ENCODE measurements at places on chromosomes 1 and 21.

DNA sequence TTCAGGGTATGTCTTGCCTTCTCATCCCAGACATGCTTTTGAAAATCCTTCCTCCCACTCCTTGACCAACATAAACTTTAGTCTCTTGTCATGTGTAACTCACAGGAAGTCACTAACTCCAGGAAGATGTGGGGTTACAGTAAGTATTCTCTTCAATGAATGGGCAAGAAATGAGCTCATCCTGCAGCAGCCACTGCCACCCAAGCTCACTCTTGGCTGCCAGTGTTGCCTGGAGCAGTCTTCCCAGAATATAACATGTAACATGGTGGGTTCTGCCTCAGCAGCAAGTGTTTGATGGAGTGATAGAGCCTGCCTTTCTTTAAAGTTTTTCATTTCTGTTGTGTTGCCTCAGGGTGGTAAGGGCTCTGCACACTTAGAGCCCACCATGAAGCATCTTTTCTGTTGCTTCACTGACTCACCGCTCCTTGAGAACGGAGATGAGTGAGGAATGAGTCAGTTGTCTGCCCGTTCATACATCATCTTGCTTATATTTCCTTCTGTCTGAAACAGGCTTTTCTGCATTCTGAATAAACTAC is 187.0 kb downstream of the TPR start:
- H3K27me3 ChIP-seq: no peaks in the 10 kb centered on the region
- no peaks in the 10 kb centered on the region for H3K36me3 ChIP-seq
- H3K27ac ChIP-seq: no peak overlapping the region
- no peak for DNase-seq

- peaks cover 4% of the 10 kb centered on the region for H3K36me3 ChIP-seq
- no peaks in the 10 kb centered on the region for H3K27me3 ChIP-seq
- H3K4me1 ChIP-seq: peaks cover 6% of the 10 kb centered on the region
- peak; percentile 68 for DNase-seq
These were observed 22.9 kb downstream of the TSHB start for GRCh38 chr1:115052454-115053083.

GRCh38 chr21:19998453-19998852 is 999.8 kb upstream of the NCAM2 start:
- H3K27ac ChIP-seq: no peak overlapping the region
- H3K4me3 ChIP-seq: no peak overlapping the region
- H3K4me1 ChIP-seq: no peaks in the 10 kb centered on the region
- DNase-seq: no peak
- H3K36me3 ChIP-seq: peaks cover 10% of the 10 kb centered on the region
- H3K27me3 ChIP-seq: no peaks in the 10 kb centered on the region

DNA sequence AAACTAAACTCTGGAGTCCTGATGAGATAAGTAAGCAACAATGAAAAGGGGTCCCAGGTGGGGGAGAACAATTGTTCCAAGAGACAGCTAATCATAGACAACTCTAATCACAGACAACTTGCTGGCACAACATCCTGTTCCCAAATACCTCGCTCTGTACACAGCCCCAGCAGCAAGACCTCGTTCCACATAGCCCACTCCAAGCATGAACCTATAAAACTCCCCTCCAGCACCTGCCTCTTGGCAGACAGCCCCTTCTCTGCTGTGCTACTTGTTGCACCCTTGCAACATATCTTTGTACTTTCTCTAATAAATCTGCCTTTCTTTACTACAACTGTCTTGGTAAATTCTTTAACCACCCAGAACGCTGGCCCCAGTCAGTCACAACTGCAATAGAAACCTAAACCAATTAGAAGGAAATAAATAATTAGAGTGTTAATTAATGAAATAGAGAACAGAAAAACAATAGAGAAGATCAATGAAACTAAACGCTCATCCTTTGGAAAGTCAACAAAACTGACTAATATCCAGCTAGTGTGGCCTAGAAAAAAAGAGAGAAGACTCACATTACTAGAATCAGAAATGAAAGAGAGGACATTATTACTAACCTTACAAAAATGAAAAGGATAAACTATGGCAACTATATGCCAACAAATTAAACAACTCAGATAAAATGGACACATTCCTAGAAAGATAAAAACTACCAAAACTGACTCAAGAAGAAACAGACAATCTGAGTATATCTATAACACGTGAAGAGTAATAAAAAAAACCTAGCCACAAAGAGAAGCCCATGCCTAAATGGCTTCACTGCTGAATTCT is 36.1 kb downstream of the LRRC40 start:
- H3K36me3 ChIP-seq: peaks cover 6% of the 10 kb centered on the region
- no peaks in the 10 kb centered on the region for H3K4me1 ChIP-seq
- H3K27me3 ChIP-seq: no peaks in the 10 kb centered on the region
- no peak overlapping the region for H3K4me3 ChIP-seq
- H3K27ac ChIP-seq: no peak overlapping the region

DNA sequence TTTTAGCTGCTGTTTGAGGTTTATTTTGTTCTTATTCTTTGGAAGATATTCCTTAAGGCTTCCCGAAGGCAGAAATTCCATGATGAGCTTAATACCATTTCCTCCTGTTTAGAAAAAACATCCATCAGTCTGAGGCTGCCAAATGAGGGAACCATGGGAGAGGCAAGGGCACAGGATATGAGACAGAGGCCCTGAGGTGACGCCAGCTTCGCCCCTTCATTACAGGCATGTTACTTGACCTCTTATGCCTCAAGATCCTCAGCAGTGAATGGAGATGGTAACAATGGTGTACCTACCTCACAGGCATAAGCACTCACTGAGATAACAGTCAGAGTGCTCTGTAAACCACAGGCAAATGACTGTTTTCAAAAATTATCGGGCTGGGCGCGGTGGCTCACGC is 93.6 kb downstream of the RAVER2 start:
- no peak for DNase-seq
- H3K27me3 ChIP-seq: no peaks in the 10 kb centered on the region
- H3K4me3 ChIP-seq: no peak overlapping the region
- H3K36me3 ChIP-seq: peaks cover 5% of the 10 kb centered on the region
- no peaks in the 10 kb centered on the region for H3K4me1 ChIP-seq

GRCh38 chr1:230112782-230113181 is 45.7 kb downstream of the GALNT2 start:
- peak overlapping the region; percentile 59 for H3K4me3 ChIP-seq
- H3K27me3 ChIP-seq: no peaks in the 10 kb centered on the region
- DNase-seq: no peak
- peaks cover 8% of the 10 kb centered on the region for H3K36me3 ChIP-seq

DNA sequence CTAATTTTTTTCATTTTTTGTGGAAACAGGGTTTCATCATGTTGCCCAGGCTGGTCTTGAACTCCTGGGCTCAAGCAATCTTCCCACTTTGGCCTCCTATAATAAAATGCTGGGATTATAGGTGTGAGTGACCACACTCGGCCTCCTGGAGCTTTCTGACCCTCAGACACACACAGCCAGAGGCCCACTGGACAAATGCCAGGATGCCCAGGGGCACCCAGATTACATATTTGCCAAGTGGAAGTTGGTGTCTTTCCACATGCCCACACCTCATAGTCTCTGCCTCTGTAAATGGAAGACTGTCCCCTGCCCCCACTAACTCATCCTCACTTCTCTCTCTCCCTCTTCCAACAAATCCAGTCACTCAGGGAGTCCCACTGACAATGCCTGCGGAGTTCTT is 63.4 kb upstream of the LRP8 start:
- peaks cover 5% of the 10 kb centered on the region for H3K4me1 ChIP-seq
- H3K4me3 ChIP-seq: no peak overlapping the region
- DNase-seq: no peak
- H3K36me3 ChIP-seq: no peaks in the 10 kb centered on the region

GRCh38 chr1:199945591-199945990 is 81.9 kb upstream of the NR5A2 start:
- no peaks in the 10 kb centered on the region for H3K4me1 ChIP-seq
- H3K4me3 ChIP-seq: no peak overlapping the region
- H3K36me3 ChIP-seq: no peaks in the 10 kb centered on the region
- no peak for DNase-seq

- DNase-seq: no peak
- H3K4me1 ChIP-seq: peaks cover 6% of the 10 kb centered on the region
- H3K4me3 ChIP-seq: peak overlapping the region; percentile 85
- H3K27me3 ChIP-seq: no peaks in the 10 kb centered on the region
- no peak overlapping the region for H3K27ac ChIP-seq
These were observed 868 bp downstream of the ZBTB40 start for GRCh38 chr1:22452481-22452957.

DNA sequence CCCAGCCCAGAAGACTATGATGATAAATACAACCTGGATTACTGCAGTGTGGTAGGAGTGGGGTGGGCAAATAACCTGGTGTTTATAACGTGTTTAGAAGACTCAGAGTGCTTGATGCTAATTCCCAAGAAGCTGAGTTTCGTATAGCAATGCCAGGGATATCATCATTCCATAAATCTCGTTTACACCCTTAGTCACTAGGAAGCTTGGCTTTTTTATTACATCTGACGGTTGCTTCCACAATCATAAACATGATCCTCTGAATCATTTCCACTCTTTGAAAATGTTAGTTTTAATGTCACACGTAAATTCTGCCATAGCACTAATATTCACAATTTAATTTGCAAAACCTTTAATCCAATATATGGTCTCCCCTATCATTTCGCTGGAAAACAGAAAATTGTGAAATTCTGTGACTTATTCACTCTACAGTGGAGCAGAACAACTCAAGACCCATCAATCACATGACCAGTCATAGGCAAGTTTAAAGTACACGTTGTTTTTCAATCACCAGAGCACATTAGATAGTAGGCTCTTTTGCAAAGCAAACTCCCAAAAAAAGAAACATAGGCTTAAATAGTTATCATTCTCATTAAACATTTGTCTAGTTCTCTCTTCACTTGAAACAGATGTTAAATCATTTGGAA is 321.0 kb downstream of the LTN1 start:
- no peak overlapping the region for H3K27ac ChIP-seq
- no peaks in the 10 kb centered on the region for H3K4me1 ChIP-seq
- no peaks in the 10 kb centered on the region for H3K27me3 ChIP-seq
- no peak for DNase-seq

DNA sequence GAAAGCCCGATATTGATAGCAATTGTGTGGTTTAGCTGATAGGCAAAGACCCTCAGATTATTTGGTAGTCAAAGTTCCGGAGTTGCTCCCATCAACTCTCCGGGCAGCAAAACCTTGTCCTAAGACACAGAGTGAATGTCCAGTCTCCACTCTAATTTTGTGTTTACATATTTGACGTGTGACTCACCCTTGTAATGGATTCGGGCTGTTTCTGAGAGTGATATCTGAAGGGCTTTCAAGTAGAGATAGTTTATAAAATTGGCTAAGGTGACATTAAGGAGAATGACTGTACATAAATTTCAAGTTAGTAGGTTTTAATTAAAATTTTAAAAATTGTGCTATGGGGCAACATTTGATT is 154.2 kb downstream of the CNIH3 start:
- no peak for DNase-seq
- no peaks in the 10 kb centered on the region for H3K4me1 ChIP-seq
- H3K27me3 ChIP-seq: no peaks in the 10 kb centered on the region
- H3K27ac ChIP-seq: no peak overlapping the region

DNA sequence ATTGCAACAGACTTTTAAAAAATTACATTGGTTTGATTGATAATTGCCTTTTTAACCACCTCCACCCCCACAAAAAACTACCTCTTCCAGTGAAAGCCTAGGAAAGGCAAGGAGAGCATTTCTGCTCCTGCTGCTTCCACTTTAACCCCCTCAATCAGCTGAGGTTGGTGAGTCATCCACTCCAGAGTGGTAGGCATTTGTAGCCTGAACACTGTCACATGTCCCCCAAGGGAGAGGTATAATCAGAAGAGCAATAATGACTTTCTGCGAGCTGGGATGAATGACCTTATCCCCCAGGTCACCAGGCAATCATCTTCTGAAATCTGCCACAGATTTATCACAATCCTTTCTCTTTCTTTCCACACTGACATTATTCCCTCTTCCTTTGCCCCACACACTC is 126.6 kb upstream of the CAMK1G start:
- DNase-seq: no peak
- no peak overlapping the region for H3K27ac ChIP-seq
- H3K4me3 ChIP-seq: no peak overlapping the region
- peaks cover 9% of the 10 kb centered on the region for H3K36me3 ChIP-seq
- H3K27me3 ChIP-seq: no peaks in the 10 kb centered on the region

DNA sequence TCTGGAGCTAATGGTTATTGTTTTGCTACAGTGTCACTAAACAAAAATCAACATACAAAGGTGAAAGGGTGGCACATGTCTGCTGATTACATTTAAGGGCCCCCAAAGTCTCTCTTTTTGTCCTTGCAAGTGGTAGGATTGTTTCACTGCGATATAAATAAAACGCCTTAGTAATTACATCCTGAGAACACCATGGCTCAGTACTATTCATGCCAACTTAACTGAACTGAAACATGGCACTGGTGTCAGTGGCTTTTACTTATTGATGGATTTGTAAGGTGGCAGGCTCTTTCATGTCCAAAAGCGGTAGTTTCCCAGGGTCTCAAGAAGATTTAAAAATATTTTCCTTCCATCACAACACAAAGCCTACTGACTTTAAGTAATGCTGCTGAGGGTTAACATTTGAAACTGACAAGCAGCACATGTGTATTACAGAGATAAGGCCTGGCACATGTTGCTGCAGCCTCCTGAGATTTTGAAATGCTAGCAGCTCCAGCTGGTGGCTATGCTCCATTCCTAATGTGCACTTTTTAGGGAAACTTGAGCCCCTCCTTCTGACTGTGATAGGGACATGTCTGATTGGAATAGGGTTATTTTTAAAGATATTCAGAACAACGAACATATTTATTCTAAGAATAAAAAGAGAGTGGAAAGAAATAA is 86.8 kb downstream of the ATP1B1 start:
- no peak overlapping the region for H3K27ac ChIP-seq
- H3K36me3 ChIP-seq: no peaks in the 10 kb centered on the region
- H3K4me3 ChIP-seq: no peak overlapping the region
- H3K4me1 ChIP-seq: no peaks in the 10 kb centered on the region
- H3K27me3 ChIP-seq: no peaks in the 10 kb centered on the region
- no peak for DNase-seq

- H3K27ac ChIP-seq: no peak overlapping the region
- H3K36me3 ChIP-seq: no peaks in the 10 kb centered on the region
- H3K27me3 ChIP-seq: no peaks in the 10 kb centered on the region
- H3K4me3 ChIP-seq: no peak overlapping the region
- 0 out of 2 replicates have a peak, but pooled peaks cover 3% of the 10 kb centered on the region for H3K4me1 ChIP-seq
- DNase-seq: no peak
These were observed 225.3 kb downstream of the VAV3 start for GRCh38 chr1:107739651-107740050.

GRCh38 chr1:34850382-34850781 is 9.2 kb downstream of the SMIM12 start:
- H3K36me3 ChIP-seq: peaks cover 29% of the 10 kb centered on the region
- H3K27ac ChIP-seq: no peak overlapping the region
- peaks cover 5% of the 10 kb centered on the region for H3K4me1 ChIP-seq
- no peaks in the 10 kb centered on the region for H3K27me3 ChIP-seq

GRCh38 chr1:12372180-12372579 is 142.3 kb downstream of the VPS13D start:
- DNase-seq: no peak
- no peaks in the 10 kb centered on the region for H3K27me3 ChIP-seq
- H3K36me3 ChIP-seq: peaks cover 13% of the 10 kb centered on the region
- no peaks in the 10 kb centered on the region for H3K4me1 ChIP-seq
- H3K27ac ChIP-seq: no peak overlapping the region

DNA sequence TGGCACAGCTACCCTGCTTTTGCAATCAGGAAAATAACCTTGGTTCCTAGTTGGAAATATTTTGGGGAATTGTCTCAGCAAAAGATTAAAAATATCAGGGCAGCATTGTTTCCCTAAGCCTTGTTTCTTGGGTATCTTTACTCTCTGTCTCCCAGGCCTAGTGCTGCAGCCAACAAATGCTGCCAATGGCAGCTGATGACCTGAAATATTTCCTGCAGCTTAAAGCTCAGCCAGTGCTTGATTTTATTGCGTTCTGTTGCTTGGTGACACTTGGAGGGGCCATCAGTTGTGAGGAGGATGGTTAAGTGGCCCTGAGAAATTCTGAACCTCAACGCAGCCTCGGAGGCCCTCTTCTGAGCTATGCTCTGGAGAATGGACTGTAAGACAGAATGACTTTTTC is 59.4 kb upstream of the B3GALT5 start:
- H3K27ac ChIP-seq: no peak overlapping the region
- H3K27me3 ChIP-seq: no peaks in the 10 kb centered on the region
- H3K4me3 ChIP-seq: no peak overlapping the region
